ENCODE measurements at places on chromosomes 2 and 18.
A peak's percentile ranks its signal among the peaks of the same experiment; 100 is the strongest.

- DNase-seq = peak; percentile 20
Measured at GRCh38 chr2:111128096-111128495, 7.4 kb downstream of the BCL2L11 start.

DNA sequence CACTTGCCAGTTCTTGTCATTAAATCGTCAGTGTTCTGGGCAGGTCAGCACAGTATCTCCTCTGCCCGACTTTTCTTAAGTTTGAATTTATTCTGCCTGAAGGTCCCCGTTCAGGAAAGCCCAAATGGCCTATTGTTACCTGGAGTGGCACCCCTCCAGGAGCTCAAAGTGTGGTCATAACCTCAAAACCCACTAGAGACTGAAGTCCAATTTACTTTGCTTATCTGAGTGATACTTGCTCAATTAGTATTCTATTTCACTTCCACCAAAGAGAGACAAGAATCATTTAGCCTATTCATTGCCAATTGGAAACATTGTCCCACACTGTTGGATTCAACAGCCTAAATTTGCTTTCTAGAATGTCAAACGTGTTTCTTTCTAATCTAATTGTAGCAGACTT, 375.3 kb downstream of the LNPK start:
- DNase-seq = no peak

- DNase-seq = no peak
Measured at GRCh38 chr2:218245214-218245613, 15.6 kb upstream of the GPBAR1 start.

- no peak for DNase-seq
Measured at GRCh38 chr2:53378791-53379190, 388.8 kb upstream of the CHAC2 start.

DNA sequence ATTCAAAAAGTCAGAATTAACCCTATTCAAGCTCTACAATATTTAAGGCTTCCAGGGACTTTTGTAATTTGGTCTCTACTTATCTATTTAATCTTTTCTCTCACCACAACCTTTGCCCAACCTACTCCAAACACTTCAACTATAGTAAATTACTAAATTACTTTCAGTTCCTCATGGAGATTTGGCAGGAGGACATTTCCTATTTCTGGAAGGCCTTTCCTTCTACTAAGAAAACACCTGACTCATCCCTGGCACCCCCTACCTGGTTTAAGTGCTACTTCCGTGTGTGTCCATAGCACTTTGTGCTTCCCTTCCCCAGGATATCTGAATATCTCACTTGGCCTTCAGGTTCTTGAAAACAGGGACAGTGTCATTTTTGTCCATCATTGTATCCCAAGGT, 96.3 kb downstream of the UPP2 start:
- peak; percentile 22 for DNase-seq

DNA sequence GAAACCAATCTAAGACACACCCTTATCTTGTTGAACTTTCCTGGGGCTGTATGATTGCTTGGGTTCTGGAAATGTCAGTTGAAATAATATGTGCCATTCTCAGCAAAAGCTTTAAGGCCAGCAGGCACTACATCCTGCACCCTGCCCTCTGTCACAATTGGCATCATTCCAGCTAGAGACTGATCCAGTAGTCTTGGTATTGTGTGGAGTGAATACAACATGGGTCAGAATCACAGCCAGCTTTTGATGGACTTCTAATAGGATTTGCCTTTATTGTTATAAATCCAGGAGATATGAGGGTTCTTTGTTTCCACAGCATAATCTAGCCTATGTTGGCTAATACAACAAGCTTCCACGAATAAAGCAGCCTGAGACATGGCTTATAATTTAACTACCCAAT, 617.0 kb upstream of the CDH2 start:
- no peak for DNase-seq

DNA sequence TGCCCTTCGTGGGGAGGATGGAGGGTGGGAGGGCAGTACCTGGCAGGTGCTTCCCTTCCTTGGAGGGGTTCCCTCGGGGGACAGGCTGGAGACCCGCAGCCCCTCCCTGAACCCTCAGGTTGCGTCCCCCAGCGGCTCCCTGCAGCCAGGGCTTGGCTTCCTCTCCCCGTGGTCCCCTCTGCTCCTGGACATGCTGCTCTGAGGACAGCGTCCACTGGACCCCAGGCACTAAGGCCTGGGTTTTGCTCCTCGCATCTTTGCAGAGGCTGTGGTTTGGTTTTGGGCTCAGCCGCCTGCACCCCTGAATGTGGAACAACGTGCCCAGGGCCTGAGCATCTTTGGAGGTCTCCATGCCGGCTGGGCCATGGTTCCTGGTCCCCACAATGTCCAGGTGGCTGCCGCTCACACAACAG, 133.5 kb downstream of the PTGR3 start:
- no peak for DNase-seq

- DNase-seq = no peak
Measured at GRCh38 chr18:48436907-48437306, 27.7 kb upstream of the ZBTB7C start.

- peak; percentile 81 for DNase-seq
Measured at GRCh38 chr2:240851078-240851991, 17.3 kb upstream of the AGXT start.

DNA sequence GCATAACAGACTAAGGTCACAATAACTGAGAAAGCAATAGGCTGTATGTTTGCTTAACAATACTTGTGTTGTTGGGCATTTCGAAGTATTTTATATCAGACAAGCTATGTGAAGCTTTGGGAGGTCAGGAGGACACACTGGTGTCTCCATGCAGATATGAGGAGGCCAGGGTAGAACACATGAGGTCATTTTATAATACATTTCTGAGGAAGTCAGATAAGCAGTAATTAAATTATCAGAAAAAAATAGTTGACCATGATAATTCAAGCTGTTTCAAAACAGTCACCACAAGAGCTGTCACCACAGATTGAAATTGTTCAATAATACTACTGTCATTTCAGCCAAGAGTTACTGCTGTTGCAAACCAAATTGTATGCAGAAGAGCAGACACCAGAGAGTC, 160.6 kb downstream of the RIT2 start:
- DNase-seq = no peak

DNA sequence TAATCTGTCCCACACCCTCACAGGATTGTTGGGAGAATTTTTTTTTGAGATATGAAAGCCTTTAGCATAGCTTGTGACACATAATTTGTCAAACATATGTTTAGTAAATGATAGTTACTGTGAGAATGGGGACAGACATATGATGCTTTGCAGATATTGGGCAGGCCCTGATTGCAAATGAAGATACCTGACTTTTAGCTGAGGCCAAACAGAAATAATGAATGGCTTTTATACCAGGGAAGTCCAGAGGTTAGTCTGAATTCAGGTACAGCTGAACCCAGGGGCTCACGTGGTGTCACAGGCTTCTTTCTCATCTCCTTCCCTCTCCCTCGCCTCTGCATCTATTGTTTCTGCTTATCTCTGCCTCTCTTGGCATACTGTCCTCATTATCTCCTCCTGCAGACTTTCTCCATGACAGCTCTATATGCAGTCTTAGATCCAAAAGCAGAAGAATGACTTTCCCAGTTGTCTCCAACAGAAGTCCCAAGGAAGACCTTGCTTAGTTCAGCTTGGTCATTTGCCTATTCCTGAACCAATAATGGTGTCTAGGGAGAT, 4.9 kb upstream of the WNT10A start:
- DNase-seq = no peak

DNA sequence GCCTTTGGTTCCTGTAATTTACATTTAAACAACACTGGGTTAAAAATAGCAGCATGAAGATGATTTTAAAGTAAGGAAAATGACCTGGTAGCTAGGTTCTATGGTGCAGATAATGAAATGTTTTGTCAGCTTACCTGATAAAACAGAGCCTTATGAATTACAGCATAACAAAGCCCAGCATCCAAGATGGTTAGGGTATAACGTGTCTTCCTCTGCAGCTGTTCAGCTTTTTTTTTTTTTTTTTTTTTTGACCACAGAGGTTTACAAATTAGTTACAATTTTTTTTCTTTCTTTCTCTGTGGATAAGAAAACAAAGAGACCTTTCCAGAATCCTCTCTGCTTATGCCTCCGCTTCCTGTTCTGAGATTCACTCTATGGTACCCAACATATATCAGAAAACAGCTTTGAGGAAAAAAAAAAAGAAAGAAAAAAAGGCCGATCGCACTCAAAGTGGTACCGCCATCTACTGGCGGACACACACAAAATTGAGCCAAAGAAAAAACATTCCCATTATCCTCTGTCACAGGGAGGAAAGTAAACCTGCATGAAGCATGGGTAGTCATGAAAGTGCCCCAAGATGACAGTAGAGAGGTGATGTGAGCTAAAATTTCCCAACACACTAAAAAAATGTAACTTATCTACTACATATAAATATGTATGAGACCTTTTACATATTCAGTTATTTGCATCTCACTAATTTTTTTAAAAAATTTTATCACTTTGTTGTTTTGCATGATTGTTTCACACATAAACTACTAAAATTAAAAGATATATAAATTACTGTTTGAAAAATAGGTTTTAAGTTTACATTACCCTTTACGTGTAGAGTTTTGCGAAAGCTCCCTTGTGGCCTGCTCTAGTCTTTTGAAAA, at the start of gene SCN3A:
Gene SCN3A (minus strand): TSS at position 362 of the 871 bp plus-strand sequence. CDS start 27,656 bp downstream, outside the sequence.
- peak; percentile 4 for DNase-seq

GRCh38 chr2:108833219-108833618, 46.6 kb downstream of the CCDC138 start:
- peak; percentile 8 for DNase-seq

Measured in inflammatory macrophage (primary cell).